NCI-H2171 treated with DMSO at 0.1 percent for 48 hours (cell line): ENCODE measurements at places on chromosomes 1 and 21.

GRCh38 chr1:118978914-118979701 lies 9.0 kb downstream of the TBX15 start:
- no peak for DNase-seq

DNA sequence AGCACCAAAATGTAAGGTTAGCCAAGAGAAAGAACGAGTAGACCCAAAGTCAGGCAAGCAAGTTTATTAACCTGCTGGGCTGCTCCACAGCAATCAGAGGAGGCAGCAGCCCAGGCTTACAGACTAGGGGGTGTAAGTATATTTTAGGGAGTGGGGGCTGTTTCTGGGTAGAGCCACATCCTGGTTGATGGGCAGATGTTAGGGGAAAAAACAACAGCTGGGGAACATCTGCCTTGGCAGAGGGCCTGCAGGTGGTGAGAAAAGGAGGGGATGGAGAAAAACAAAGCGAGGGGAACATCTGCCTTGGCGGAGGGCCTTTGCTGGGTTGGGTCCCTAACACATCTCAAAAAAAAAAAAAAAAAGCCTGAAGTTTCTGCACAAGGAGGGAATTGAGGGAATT lies 9.7 kb upstream of the ZBTB48 start:
- DNase-seq, result peak; percentile 59

- no peak for DNase-seq
Measured at GRCh38 chr1:206114692-206115640, 2.2 kb downstream of the AVPR1B start.

DNA sequence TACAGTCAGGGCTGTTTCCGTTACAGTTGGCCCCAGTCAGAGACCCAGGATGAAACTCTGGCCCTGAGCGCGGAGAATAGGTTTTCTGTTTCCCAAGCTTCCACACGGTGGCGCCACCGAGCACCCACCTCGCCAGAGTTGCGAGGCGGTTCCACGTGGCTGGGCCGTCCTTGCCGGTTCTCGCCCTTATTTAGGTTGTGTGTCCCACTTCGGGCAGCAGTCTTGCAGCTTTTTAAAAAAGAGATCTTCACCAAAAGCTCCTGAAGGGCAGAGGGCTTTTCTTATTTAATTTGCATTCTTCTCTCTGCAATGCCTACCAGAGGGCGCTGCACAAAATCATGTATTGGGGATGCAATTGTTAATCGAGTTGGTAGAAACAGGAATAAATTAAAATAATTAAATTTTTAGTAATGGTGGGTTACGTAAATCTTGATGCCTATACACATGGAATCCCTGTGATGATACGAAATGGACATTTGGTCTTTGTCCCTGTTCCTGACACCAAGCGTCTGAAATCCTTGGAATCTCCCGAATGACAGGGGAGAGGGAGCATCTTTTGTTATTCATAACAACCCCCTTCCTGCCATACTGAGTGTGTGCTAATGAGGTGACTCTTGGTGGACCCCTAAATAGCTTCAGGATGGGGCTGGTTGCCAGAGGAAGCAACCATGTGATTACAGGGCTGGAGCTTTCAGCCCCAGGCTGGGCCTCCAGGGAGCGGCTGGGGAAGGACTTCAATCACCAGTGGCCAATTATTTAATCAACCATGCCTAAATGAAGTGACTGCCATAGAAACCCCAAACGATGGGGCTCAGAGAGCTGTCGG lies 5.6 kb upstream of the S100A7 start:
- DNase-seq, result no peak

GRCh38 chr1:189150624-189151023 lies 1327.0 kb downstream of the BRINP3 start:
- no peak for DNase-seq

GRCh38 chr1:244325056-244325758 lies 126.5 kb downstream of the ADSS2 start:
- no peak for DNase-seq

DNA sequence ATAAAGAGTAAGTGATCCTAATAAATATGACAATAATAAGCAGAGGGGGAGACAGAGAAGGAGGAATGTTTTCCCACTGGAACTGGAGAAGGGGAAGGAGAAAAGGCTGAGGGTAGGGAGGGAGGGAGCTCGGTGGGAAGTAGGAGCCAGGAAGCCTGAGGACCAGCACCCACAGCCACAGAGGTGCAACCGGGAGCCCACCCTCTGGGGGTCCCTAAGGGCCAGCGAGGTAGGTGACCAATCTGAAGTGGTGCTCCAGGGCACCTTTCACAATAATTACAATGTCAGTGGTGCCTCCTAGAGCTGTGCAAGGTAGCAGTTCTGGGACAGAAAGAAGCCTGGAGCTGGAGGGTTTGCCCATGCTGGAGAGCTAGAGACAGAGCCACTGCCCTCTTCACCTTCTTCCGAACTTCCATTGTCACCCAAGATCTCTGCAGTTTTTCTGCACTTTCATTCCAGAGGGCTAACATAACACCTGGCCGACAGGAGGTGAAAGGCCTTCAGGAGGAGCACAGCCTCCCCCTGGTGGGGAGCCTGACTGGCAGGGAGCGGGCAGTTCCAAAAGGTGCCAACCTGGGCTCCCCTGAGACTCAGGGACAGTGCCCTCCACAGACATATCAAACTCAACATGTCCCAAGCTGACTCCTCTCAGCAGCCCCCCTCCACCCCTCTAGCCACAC lies 4.1 kb upstream of the AHCYL1 start:
- DNase-seq, result no peak

GRCh38 chr1:227944931-227945890 lies 2.5 kb downstream of the WNT9A start:
- peak; percentile 59 for DNase-seq

- peak; percentile 90 for DNase-seq
Measured at GRCh38 chr1:14661222-14661621, 62.7 kb downstream of the KAZN start.

GRCh38 chr1:6281511-6282402 lies 20.9 kb upstream of the GPR153 start:
- no peak for DNase-seq

DNA sequence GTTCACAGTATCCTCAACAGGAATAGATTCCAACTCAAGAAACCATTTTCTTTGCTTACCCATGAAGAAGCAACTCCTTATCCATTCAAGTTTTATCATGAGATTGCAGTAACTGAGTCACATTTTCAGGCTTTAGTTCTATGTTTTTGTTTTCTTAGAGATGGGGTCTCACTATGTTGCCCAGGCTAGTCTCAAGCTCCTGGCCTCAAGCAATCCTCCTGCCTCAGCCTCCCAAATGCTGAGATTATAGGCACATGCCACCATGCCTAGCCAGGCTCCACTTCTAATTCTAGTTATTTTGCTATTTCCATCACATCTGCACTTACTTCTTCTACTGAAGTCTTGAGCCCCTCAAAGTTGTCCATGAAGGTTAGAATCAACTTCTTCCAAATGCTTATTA lies 143.3 kb upstream of the HP1BP3 start:
- no peak for DNase-seq

- peak; percentile 73 for DNase-seq
Measured at GRCh38 chr1:169184812-169185211, 78.3 kb downstream of the ATP1B1 start.

DNA sequence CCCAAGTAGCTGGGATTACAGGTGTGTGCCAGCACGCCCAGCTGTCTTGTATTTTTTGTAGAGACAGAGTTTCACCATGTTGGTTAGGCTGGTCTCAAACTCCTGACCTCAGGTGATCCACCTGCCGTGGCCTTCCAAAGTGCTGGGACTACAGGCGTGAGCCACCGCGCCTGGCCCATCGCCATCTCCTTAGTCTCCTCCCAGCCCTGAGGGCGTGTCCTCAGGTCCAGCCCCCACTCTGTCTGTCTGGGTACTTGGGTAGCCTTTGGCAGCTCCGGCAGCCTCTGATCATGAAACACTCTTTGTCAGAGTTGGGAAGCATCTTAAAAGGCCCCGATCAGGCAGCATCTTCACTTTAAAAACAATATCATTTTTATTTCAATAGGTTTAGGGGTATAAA lies 90.3 kb upstream of the DISP3 start:
- DNase-seq, result no peak

- DNase-seq, result peak; percentile 46
Measured at GRCh38 chr1:183310753-183311479, 107.3 kb downstream of the NMNAT2 start.

DNA sequence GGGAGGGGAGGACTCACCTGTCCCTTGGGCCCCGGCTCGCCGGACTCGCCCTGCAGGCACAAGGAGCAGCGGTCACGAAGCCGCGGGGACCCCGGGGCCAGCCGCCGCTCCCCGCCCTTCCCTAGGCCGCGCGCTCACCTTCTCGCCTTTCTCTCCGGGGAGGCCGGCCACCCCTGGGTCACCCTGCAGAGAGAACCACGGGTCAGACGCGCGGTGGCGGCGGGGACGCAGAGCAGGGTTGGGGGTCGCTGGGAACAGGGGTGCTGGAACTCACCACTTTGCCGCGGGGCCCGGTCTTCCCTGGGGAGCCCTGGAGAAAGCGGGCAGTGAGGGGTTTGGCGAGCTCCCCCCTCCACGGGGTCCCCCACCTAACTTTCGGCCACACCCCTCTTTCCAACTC lies 13.3 kb downstream of the COL9A2 start:
- no peak for DNase-seq

DNA sequence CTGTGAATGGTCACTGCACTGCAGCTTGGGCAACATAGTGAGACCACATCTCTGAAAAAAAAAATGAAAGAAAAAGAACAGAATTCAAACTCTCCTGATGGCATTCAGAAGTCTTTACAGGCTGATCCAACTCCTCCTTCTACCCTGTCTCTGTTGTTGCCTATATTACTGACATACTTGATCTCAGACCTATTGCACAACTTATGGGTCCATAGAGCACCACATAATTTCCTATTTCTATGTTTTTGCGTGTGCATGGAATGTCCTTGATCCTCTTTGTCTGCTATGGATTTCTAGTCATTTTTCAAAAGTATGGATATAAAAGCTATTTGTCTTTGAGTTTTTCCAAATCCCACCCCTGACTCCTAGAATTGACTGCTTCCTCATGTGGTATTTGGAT lies 22.4 kb upstream of the CYP2J2 start:
- no peak for DNase-seq

DNA sequence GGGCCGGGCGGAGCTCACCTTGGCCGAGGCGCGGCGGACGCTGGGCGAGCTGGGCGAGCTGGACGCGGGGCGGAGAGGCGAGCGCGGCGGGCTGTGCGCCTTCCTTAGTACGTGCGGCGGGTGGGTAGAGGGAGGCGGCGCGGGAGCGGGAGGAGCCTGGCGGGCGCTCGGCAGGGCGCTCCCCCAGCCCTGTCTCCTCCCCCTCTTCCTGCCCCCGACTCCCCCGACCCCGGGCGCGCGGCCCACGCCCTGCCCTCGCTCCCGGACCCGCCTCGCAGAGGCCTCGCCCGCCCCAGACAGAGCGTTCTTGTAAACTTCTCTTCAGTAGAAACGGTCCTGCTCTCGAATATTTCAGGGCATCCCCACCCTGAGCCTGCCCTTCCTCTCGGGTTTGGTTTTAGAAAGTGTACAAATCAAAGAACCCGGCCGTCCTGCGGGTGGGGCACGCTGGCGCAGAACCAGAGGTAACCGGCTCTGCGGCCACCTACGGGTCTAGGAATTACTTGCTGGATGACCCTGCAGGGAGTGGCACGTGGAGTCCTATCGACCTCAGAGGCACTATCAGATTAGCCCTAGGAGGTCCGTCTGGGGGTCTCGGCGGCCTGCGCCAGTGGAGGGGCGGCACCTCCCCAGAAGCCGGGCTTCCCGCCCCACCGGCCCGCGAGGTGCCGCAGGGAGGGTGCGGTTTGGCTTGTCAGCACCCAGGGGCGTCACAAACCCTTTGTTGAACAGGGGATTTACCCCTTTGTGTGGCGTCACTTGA lies at the start of gene S100A10:
Gene S100A10, minus strand, starts transcription at position 126 of the 763 bp plus-strand sequence. CDS start 7,629 bp downstream, outside the sequence.
- peak; percentile 16 for DNase-seq

DNA sequence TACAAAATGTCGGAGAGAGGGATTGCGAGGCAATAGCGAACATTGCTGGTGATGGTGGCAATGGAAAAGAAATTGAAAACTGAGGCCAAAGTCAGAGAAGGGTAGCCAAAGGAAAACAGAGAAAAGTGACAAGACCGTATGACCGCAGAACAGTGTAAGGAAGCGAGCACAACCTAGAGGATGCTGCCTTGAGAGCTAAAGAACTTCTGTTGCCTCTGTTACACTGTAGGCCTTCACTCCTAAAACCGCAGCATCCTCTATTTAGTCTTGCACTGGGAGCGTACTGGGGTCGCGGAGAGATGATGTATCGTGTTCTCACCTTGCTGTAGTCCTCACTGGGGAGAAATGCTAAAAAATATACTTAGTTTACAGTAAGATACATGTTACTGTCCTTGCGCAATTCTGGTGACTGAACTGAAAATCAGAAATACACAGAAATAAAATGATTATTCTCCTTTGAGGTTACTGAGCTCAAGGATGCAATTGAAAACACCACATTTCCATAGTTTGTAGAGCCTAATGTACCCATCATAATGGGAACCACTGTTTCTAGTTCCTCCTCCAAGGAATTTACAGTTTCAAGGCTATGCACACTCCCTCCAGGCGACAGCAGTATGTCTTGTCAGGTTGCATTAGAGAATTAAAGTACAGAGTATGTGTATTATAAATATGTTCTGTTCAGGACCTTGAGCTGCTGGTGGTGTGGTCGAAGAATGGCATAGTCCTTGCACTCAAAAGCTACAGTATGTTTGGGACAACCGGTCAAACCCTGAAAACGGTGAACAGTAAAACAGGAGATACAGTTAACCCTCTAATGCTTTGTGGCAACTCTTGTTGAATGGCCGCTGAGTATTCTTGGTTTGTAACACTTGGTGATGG lies 1.3 kb downstream of the NEK7 start:
- DNase-seq, result no peak

DNA sequence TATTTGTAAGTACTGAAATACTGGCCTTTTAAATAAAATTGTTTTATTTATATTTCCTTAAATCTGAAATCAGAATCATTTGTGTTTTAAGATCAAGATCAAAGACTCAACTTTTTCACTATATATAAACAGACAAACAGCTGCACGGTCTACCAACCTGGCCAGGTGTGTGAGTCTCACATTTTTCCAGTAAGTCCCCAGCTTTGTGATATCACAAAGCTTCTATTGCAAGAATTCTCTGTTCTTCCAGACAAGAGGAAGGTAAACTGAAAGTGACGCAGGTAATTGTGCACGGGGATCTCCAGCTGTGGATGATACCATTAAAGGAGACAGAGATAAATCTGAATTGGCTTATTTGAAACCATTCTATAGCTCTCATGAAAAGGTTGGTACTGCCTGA lies 41.2 kb upstream of the CYP2J2 start:
- no peak for DNase-seq

- DNase-seq, result peak; percentile 94
Measured at GRCh38 chr1:150067184-150068108, at the start of gene VPS45. VPS45 (plus strand) TSS chr1:150067776; CDS start chr1:150067858, 82 bp downstream.

DNA sequence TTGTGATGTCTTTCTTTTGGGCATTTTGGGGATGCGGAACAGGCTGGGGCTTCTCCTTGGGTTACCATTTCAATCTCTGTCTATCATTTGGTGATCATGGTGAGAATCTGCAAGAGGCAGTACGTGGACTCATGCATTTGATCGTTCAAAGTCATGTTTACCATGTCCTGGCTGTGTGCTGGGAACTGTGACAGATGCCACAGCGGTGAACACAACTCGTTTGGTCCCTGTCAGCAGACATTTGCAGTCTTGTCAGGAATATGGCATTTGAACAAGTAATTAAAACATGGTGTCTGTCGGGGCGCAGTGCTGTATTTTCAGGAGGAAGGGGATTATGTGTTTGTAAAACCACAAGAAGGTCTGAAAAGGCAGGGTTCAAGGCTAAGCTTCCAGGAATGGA lies 103.3 kb upstream of the IGSF21 start:
- DNase-seq, result no peak
